ENCODE measurements at places on chromosomes 7 and 10.

DNA sequence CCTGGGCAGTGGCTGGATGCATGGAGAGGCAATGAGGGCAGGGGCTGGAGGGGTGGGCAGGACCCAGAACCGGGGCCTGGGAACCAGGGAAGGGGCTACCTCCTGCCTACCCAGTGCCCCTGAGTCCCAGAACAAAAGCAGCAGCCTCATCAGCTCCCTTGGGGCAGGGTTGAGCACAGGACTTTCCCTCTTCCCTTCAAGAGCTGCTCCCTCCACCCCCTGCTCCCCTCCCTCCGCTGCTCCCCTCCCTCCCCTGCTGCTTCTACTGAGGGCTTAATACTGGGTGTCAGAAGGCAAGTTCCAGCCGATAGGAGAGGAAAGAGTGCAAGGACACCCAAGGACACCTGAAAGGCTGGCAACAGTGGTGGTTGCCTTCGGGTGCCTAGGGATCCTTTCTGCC is 28.2 kb upstream of the INMT start:
- DNase-seq, result no peak

- no peak for DNase-seq
These were observed 82.3 kb upstream of the ADRB1 start for GRCh38 chr10:113961182-113962031.

- no peak for DNase-seq
These were observed 5.8 kb upstream of the SCD start for GRCh38 chr10:100340948-100341847.

- no peak for DNase-seq
These were observed 4.5 kb downstream of the CPA2 start for GRCh38 chr7:130270947-130271800.

DNA sequence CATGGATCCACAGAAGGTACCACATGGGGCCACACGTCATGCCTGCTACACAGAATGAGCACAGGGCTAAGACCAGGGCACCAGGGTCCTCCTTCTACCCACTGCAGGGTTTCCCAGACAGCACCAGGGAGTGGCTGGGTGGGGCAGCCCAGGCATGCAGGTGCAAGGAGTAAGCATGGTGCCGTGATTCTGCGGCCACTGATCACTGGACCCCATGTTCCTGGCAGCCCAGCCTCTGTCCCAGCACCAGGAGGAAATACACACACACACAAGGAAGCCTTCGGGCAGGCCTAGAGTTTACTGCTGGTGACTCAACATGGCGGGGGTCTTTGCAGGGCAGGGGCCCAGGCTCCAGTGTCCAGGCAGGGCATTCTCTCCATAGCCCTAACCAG is 13.9 kb downstream of the ATP6V1F start:
- DNase-seq, result no peak

DNA sequence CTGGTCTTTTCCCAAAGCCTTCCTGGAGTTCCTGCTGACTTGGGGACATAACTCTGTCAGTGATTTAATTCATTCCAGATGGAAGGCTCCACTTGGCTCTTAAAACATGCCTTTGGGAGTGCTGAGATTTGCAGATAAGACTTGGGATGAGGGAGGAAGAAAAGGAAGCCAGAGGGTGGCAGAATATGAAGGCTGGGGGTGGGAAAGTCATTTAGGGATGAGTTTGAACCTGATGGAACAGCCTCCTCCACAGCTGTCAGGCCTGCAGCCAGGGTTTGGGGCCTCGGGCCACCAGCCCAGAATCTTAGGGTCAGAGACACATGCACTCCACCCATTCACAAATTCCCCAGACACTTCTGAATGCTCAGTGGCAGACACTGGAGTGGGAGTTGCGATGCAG is 28.4 kb upstream of the EIF5AL1 start:
- DNase-seq, result peak; percentile 67

GRCh38 chr10:73813333-73813732 is 1.9 kb upstream of the NDST2 start:
- DNase-seq, result no peak

DNA sequence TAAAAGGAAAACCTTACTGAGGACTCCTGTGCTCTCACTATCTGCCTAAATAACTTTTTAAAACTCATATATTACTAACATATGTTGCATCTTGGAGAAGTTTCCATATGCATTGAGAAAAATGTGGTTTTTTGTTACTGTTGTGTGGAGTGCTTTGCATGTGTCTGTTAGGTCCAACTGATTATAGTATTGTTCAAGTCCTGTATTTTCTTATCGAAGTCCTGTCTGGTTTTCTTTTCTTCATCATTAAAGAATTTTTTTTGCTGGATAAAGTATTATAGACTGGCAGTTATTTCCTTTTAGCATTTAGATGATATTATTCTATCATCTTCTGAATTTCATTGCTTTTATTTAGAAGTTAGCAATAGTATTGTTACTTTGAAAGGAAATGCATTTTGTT is 59.5 kb upstream of the ACSM6 start:
- no peak for DNase-seq

- DNase-seq, result peak; percentile 38
These were observed 1.5 kb downstream of the CTBP2 start for GRCh38 chr10:125158601-125159485.

- DNase-seq, result no peak
These were observed 8.3 kb downstream of the NOD1 start for GRCh38 chr7:30470163-30470770.

DNA sequence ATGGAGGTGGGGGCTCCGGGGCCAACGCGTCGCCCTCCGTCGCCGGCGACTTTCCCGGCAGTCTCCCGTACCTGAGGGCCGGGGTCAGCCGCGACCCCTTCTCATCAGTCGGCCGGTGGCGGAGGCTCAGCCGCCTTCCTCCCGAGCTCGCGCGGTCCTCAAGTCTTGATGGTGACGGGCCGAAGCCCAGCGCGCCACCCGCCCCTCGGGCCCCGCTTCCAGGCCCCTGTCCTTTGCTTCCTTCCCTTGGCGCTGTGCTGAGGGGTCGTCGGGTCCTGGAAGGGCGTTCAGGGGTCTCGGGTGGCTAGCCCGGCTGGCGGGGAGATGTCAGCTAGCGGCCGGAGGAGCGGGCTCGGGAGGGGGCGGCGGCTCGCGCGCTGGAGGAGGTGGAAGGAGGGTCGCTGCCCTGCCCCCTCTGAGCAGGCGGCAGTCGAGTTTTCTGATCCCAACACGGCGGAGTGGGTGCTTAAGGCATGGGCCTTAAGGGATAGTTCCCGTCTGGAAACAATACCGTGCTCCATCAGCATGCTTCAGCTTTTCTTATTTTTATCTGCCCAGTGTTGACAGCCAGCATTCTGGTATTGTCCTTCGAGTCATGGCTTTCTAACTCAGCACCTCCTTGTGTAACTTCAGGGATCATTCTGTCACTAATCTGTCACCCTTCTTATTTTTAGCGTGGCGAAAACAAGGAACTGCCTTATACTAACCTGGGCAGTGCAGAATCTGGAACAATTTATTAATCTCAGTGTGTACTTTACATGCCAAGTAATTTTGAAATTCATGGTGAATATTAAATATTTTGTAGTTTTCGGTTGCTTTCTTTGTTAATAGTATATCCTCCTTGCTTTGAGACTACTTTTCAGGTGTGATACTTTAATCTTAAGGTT is 748 bp downstream of the PHTF2 start:
- DNase-seq, result peak; percentile 45

DNA sequence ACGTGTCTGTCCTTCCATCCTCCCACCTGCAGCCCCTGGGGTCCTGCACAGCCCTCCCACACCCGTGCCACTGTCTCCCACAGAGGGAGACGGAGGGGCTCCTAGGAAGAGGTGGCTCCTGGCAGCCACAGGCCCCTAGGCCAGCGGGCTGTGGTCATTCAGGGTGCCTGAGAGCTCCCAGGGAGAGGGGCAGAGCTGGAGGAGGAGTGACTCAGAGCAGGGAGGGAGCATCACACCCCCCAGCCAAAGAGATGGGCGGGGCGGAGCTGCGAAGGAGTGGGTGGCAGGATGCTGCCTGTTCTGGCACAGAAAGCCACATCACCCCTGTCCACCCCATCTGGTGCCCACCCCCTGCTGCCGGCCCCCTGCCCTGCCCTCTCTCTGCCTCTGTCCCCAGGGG is 50.5 kb downstream of the STK32C start:
- DNase-seq, result no peak

DNA sequence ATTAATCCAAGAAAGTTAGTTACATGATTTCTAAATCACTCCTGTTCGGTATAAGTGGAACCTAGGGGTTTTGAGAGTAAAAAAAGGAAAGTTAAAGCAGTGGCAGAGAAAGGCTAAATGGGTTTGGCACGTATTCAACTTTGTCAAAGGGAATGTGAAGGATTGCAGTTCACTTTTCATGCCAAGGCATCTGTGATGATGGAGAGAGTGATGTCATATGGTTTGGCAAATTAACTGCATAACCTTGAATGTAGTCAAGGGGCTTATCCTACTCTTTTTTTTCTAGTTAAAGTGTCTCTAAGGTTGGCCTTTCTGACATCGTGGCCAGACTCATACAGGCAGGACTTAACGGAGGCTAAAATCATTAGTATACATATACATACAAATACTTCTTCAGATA is 277.8 kb downstream of the EXOC4 start:
- no peak for DNase-seq

DNA sequence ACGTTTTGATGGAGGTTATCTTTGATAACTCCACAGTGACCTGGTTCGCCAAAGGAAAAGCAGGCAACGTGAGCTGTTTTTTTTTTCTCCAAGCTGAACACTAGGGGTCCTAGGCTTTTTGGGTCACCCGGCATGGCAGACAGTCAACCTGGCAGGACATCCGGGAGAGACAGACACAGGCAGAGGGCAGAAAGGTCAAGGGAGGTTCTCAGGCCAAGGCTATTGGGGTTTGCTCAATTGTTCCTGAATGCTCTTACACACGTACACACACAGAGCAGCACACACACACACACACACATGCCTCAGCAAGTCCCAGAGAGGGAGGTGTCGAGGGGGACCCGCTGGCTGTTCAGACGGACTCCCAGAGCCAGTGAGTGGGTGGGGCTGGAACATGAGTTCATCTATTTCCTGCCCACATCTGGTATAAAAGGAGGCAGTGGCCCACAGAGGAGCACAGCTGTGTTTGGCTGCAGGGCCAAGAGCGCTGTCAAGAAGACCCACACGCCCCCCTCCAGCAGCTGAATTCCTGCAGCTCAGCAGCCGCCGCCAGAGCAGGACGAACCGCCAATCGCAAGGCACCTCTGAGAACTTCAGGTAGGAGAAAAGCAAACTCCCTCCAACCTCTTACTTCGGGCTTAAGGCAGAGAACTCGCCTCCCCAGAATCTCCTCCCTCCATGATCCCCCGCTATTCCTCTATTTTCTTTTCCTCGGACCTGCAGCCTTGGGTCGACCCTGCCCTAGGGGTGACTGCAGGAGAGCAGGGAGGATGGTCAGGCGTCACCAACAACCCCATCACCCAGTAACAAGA is at the start of gene SERPINE1:
SERPINE1 (plus strand) TSS at position 454 of the 809 bp plus-strand sequence. CDS start 1,290 bp downstream, outside the sequence.
- peak; percentile 88 for DNase-seq

- DNase-seq, result no peak
These were observed 1012.3 kb upstream of the PHF14 start for GRCh38 chr7:9961161-9961922.

- DNase-seq, result no peak
These were observed 7.7 kb downstream of the HDAC9 start for GRCh38 chr7:18503126-18503866.

DNA sequence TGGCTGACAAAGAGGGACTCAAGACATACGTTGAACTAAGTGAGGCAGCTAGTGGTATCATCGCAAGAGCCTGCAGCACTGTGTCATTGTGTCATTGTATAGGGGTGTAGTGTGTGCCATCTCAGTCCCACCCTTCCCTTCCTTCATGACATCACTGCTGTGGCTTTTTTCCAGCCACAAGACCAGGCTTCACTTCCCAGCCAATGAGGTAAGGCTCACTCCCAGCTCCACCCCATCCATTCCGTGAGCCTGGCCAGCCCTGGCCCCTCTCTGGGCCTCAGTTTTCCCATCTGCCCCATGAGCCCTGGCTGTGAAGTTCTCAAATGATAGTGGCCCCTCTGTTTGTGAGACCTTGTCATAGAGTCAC is 134.3 kb upstream of the ZMIZ1 start:
- DNase-seq, result no peak

GRCh38 chr10:75726522-75727483 is 295.4 kb downstream of the LRMDA start:
- no peak for DNase-seq

DNA sequence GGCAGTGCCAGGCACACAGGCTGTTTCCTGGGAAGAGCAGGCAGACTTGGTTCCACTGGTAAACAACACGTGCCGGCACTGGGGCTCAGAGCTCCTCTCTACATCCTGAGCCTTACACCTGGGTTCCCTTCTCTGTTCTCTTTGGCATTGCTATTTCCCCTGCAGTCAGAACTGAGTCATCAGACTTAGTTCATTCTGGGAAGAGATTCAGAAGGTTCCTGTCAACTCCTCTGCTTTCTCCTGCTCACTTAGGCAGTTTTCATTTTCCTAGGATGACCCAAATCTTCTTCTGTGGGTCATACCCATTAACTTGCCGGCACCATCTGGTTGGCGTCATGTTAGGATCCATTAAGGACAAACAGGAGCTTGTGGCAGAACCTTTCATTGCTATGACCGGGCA is 33.4 kb upstream of the LRRC18 start:
- DNase-seq, result no peak

GRCh38 chr7:104529567-104529966 is 201.2 kb downstream of the LHFPL3 start:
- DNase-seq, result no peak

DNA sequence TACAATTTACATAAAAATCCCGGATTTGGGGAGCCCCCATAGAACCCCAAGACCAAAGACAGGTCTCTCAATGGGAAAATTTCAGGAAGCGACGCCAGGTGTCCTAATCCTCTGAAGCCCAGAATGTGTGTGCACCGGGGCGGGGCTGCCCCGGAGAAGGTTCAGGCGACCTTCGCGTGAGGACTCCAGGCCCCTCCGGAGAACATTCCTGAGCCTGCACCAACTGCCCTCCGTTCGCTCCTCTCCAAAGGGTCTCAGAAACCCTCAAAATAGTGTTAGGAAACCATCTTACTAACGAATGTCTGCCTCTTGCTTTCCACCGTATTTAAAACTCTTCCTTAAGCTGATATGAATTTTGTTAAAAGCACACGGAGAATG is 78.5 kb upstream of the INSIG1 start:
- no peak for DNase-seq

- DNase-seq, result no peak
These were observed 46.2 kb downstream of the ZNF438 start for GRCh38 chr10:30985512-30985911.

GRCh38 chr7:107969856-107970255 is 33.1 kb downstream of the LAMB1 start:
- no peak for DNase-seq

GRCh38 chr7:30276203-30276900 is 8.0 kb upstream of the ZNRF2 start:
- peak; percentile 35 for DNase-seq

GRCh38 chr10:33524041-33524440 is 189.6 kb upstream of the NRP1 start:
- DNase-seq, result no peak

- no peak for DNase-seq
These were observed 3.0 kb upstream of the MGAM start for GRCh38 chr7:141992688-141993087.

- DNase-seq, result no peak
These were observed 141.5 kb downstream of the LRRN3 start for GRCh38 chr7:111232249-111233084.

DNA sequence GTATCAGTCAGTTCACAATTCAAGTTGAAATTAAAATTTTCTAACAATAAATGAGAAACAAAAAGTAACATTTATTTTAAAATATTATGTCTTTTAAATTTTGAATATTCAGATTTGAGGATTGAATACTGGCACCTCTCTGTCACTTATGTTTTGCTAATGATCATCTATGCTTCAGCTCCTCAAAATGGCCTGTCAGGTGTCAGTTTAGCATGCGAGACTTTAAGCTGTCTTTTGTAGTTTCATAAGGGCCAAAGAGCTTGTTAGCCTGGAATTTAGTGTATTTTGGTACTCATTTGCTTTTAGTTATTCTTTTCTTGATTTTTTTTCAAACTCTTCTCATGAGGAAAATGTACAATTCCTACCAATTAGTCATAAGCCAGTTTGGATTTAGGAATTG is 102.0 kb upstream of the RPA3 start:
- DNase-seq, result no peak

Data from uterus (tissue), 4 donors.